ENCODE measurements at places on chromosomes 3 and 15.

DNA sequence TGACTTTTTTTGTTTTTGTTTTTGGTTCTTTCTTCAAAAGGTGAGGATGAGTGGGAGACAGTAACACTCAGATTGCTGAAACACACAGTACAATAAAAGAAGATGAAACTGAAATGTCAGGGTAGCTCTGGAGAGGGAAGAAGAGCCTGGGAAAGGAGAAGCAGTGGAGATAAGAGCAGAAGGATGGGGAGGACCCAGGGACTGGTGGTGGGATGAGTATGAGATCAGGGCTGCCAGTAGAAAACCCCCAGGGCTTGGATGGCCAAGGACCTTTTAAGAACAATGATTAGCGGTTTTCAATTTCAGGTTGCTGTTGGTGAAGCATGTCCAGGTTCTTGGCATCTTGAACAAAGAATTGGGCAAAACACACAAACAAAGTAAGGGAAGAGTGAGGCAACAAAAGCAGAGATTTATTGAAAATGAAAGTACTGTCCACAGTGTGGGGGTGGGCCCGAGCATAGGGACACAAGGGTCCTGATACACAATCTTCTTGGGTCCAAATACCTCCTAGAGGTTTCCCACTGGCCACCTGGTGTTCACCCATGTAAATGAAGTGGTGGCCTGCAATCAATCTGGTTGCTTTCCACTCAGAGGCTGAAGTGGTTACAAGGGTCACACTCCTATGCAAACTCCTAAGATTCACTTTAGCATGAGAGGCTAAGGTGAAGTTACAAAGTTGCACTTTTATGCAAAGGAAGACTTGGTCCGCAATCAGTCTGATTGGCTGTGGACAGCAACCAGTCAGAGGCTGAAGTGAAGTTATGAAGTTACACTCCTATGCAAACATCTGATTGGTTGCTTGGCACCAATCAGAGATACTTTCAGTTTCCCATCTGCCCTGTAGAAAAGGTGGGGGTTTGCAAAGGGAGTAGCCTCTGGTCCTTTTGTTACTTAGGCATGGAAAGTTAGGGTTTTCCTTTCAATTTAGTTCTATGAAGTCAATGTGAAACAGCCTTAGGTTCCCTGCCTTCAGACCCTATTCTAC, 26.1 kb upstream of the MFSD1 start:
- no peak for DNase-seq

DNA sequence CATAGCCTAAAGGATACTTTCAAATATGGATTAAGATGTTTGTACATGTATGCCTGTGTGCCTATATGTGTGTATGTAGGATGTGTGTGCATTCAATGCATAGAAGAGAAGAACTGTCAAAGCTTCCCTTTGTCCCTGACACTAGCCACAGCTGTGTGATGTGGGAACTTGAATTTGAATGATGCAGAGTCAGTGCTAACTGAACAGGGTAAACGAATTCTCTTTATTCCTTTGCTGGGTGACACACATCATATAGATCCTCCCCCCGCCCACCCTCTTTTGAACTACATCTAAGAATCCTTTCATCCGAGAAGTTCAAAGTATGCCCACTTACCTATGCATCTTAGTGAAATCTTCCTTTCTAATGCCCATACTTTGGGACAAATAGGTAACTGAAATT, 228.3 kb downstream of the GAP43 start:
- DNase-seq, result no peak

GRCh38 chr15:29765234-29765841, 56.9 kb downstream of the TJP1 start:
- DNase-seq, result no peak

GRCh38 chr3:140429791-140430190, 248.1 kb upstream of the TRIM42 start:
- DNase-seq, result no peak

DNA sequence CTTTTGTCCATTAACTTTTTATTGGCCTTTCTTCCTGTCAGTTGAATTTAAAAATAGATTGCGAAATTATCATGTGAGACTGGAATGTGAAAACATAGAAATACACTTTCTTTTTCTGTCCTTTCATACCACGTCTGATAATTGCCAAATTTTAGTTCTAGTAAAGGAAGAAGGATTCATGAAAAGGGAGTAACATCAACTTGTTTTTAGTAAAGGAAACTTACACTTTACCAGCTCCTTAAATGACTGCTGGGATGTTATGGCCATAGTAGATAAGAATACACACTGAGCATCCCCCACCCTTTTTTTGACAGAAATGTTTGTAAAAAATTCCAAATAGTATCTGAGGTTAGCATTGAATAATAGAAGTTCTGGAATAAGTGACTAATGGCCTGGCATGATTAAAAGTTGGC, 137.9 kb downstream of the NEO1 start:
- DNase-seq, result no peak

GRCh38 chr15:68352401-68353062, 75.0 kb downstream of the FEM1B start:
- DNase-seq, result no peak

DNA sequence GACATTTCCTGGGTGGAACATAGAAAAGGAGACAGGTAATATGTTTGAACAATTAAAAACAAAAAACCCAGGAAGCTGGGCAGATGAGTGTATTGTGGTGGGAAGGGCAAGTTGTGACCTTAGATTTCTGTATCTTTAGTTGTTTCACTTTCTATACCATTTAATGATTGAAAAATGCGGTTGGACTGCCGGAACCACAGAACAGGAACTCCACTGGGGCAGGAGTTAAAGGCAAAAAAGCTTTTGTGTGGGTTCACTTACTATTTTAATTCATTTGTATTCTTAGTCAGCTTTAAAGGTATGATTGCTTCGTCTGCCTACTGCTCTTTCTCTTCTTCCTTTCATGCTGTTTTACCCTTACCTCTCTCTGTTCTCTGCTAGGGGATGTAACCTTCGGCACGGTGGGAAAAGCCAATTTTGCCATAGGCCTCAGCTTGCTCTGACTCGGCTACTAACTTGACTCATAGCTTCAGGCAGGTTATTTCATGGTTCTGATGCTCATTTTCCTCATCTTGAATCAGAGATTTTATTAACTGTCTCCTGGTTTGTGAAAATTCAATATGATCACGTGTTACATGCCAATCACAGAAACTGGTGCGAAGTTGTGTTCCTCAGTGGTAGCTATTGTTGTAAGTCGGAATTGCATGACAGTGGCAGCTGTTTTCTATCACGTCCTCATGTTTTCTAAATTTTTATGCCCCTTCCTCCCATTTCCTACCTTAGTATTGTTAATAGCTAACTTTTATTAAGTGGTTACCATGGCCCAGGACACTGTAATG, 1.6 kb upstream of the MCTP2 start:
- DNase-seq, result no peak

DNA sequence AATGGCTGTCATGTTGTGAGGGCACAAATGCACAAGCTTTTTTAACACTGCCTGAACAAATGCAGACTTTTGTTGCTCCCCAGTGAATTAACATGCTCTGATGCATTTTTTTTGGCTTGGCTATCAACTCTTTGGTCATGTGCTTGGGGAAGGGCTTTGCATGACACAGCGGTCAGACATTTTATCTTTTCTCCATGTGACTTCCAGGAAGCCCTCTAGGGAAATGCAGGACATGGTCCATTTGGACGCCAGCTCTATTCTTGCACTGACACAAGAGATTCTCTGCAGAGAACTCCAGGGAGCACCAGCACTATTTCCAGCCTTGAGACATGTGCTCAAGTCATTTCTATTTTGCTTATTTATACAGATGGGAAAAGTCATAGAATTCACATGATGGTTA, 46.2 kb downstream of the NEK11 start:
- no peak for DNase-seq

DNA sequence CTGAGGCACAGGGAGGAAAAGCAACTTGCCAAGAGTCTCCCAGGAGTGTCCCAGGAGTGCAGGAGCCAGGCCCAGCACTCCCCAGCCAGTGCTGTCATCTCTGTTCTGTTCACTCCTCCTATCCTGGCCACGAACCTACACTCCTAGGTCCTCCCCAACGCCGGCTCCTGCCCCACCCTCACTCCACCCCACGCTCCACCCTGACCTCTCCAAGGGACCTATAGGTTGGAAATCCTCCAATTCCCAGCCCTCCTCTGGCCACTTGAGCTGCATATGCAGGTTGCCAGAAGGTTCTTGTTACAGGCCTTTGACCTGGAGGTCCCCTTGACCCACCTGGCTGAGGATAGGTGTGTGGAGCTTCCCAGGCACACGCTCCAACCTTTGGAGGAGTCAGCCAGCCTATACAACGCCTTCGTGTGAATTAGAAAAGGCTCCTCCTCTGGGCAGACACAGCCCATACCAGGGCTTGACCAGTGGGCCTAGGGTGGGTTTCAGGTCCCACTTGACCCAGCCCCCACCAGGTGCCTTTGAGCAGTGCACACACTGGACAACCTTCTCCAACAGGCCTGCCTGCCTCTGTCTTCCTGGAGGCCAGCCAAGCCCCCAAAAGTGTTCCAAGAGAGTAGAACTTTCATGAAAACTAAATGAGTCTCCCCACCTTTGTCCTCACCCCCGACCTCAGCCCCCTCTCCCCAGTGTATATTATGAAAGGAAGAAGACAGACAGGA, 167.2 kb upstream of the TLE3 start:
- DNase-seq, result no peak

DNA sequence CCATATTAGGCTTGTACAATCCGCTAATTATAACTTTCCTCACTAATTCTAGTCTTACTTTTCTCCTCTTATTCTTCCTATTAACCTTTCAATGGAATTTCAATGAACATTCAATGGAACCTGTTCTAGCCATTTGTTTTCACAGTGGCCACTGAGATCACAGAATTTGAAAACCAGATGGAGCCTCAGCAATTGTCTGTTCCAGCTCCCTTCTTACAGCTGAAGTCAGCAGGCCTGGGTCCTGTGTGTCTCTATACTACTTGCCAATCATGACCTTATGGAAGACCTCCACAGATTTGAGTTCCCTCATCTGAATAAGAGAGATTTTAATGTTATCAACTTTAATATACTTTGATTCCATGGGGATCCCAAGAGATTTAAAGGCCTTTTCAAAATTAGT, 36.6 kb downstream of the TJP1 start:
- no peak for DNase-seq

DNA sequence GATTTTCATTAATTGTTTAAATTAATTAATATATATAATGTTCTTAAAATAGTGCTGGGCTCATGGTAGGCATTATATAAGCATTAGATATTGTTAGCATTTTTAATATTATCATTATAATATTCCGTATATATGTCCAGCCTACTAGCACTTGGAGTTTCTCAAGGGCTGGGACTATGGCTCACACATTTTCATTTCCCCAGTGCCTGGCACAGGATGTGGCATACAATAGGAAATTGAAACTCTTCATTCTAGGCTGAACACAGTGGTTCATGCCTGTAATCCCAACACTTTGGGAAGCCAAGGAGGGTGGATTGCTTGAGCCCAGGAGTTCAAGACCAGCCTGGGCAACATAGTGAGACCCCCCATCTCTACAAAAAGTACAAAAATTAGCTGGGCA, 170.4 kb downstream of the RSL24D1 start:
- no peak for DNase-seq

GRCh38 chr3:138260611-138261010, 69.0 kb downstream of the NME9 start:
- no peak for DNase-seq

- DNase-seq, result no peak
These were observed 67.4 kb upstream of the TAMM41 start for GRCh38 chr3:11914041-11914440.

DNA sequence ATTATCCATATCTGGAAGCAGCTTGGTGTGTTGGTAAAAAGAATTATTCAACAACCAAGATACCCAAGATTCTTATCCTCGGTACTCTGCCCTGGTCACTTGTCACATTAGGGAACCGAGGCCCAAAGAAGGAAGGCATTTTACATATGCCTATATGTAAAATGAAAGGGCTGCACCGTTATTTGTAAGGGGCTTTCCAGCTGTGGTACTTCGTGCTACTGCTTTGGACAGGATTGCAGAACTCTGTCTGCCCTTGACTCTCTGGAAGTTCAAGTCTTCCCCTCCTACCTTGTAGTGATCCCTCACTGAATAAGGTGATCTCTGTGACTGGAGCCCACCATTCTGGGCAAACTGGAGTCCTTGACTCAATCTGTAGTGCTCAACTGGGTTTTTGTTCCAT, 198.9 kb upstream of the TOPAZ1 start:
- DNase-seq, result no peak

DNA sequence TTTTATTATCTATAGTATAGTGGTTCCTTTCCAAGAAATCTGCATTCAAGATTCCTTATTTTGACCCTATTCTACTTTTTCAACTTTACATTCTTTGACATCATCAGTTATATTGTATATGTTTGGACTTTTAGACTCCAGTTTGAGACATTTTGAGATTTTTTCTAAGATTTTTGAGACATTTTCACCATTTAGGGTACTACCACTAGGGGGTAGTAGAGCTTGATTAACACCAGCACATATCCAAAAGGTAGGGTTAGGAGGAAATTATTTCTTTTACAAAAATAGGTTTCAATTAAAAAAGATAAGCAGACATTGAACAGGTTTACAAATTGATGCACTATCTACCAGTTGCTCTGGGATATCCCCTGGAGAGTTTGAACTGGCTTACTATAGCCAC, 262.5 kb downstream of the SCAPER start:
- no peak for DNase-seq

DNA sequence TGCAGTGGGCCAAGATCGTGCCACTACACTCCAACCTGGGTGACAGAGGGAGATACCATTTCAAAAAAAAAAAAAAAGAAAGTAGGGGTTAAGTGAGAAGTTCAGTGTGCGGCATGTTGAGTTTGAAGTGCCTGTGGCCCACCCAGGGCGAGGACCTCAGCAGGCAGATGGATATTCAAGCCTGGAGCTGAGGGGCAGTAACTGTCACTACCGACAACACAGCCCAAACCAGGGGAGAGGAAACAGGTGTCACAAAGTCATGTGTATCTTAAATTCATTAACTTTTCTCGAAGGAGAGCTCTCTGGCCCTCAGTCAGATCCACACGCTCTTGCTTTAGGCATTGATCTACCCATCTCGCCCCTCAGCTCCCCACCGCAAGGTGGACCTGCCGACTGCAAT, 45.3 kb downstream of the FEM1B start:
- DNase-seq, result no peak

GRCh38 chr3:29887451-29887850, 606.6 kb downstream of the RBMS3 start:
- no peak for DNase-seq

- no peak for DNase-seq
These were observed 7.9 kb upstream of the CYP11A1 start for GRCh38 chr15:74375303-74375693.
